ENCODE measurements at places on chromosomes 7 and 10.

DNA sequence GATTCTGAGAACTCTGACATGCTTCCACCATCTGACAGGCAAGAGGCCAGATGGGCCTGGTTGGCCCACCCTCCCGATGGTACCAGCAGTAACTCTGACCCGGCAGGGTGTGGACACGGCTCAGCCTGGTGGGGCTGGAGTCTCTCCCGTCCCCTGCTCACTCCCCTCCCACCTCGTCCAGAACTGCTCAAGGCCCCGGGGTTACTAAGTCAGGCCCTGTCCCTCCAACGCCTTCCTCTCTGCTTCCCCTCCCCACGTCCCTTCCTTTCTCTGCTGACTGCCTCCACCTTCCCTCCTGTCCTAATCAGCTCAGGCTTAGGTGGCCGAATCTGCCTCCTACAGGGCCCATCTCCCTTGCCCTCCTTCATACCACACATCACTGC is 12.5 kb downstream of the CALML5 start:
- no peak for DNase-seq

DNA sequence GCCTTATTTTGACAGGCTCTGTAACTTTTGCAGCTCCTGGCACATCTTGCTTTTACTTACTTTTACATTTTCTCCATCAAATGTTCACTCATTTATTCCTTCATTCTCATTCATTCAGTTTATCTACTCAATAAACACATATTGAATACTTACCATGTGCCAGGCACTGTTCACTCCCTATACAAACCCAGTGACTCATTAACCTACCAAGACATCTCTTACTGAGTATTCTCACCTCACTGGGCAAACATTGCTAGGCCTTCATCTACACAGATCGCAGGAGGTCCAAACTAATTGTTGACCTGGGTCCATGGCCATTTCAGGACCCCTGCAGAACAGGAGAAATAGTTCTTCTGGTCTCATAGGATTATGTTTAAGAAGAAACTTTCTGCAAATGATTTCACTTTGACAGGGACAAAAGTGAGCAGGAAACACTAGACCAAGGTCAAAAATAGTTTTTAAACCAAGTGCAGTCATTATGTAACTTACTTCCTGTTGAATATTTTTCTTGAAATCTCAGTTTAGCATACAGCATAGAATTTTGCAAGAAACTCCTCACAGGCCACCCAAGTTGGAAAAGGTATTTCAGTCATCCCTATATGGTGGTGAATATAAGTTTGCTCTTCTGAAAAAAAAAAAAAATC is 17.6 kb downstream of the SLC26A4 start:
- DNase-seq: no peak

DNA sequence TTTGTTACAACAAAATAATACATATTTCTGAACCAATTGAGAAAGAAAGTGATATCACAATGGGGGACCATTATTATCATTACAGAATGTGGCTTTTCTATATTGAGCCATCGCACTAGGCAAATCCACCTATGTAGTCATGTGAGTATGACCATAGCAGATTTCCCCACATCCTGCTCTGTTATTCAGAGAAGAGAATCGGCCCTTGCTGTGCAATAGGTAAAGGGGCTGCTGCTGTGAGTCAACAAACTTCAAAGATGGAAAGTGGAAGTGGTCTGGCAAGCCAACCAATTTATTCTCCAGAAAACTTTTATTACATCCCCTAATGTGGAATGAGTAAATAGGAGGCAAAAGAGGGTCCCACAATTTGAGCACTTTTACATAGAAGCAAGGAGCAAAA is 573.4 kb downstream of the ETV1 start:
- DNase-seq: no peak

DNA sequence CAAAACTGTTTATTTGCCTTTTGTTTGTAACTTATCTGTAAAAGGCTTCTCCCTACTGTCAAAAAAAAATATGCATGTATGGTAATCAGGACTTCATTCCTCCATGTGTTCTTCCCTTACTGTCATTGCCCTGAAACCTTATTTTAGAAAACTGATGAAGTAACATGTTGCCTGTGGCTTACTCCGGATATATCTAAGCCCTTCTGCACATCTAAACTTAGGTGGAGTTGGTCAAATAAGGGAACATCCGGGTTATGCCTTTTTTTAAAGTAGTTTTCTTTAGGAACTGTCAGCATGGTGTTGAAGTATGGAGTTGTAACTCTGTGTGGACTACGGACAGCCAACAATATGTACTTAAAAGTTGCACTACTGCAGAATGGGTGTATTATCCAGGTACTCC is 6.2 kb downstream of the SAR1A start:
- peak; percentile 96 for DNase-seq

GRCh38 chr10:71606257-71607081 is 113.1 kb downstream of the C10orf105 start:
- DNase-seq: no peak

- DNase-seq: no peak
These were observed 357.2 kb downstream of the LRMDA start for GRCh38 chr10:75788394-75789205.

DNA sequence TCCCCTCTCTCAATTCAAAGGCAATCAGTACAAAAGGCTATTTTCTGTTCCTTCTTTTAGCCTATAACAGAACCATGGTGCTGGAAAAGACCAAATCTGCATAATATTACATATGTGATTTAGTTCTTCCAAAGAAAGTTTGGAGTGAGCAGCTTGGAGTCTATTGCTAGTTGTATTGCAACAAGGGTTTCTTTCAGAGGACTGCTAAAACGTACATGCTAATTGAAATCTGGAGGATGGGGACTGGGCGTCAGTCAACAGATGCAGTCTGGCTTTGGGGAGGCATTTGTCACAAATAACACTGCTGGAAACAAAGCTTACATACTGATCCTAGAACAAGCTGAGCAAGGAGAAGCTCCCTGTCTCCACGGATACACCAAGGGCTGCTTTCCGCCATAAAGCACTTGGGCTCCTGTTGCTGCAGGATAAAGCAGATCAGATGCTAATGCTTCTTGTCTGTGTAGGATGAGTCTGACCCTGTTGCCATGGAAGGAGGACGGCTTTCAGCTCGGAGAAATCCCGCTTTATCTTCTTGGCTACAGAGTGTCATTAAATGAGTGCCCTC is 883.5 kb downstream of the SORCS1 start:
- no peak for DNase-seq

- no peak for DNase-seq
These were observed 47.7 kb upstream of the PLEKHA1 start for GRCh38 chr10:122326806-122327205.

DNA sequence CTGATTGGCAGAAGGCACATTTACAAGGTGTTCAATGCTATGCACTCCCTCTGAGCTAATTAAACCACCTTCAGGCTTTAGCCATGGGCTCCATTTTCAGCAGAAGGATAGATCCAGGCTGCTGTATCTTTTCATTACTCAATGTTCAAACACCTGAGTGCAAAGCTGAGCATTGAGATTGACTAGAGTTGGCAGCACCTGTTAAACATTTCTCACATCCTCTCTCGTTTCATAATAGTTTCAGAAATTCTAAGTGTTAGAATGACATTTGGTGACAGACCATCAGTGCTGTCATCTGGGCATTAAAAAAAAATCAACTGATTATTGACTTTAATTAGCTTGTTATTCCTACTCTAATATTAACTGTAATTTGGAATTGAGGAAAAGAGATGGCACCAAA is 187.1 kb upstream of the SEMA3E start:
- DNase-seq: no peak

DNA sequence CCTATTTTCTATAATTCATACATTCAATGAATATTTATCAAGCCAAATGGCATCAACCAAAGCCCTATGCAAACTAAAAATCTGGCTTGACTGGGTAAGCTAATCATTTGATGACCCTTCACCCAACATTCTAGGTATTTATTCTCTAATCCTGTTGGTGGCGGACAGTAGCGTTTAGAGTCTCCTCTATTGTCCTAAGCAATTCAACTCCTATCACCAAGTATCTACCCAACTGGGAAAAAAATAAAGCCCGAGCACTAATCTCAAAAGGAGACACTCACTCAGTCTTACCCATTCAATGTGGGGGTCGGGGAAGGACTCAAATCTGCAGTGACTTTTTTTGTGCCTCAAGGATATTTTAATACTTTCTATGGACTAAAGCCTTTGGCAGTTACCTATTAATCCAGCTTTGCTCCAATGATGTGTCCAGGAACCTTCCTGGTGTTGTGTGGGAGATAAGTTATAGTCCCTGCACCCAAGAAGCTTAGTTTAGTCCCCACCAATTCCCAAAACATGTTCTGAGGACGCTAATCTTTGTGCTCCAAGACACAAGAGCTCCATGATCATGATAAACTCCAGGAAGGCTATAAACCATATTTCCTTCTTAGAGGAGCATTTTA is 30.6 kb downstream of the DNMBP start:
- DNase-seq: no peak

GRCh38 chr10:6695519-6695918 is 115.4 kb upstream of the PRKCQ start:
- DNase-seq: no peak

GRCh38 chr10:4645836-4646235 is 180.2 kb upstream of the AKR1E2 start:
- no peak for DNase-seq

- DNase-seq: no peak
These were observed 41.6 kb upstream of the VWC2 start for GRCh38 chr7:49731836-49732235.

DNA sequence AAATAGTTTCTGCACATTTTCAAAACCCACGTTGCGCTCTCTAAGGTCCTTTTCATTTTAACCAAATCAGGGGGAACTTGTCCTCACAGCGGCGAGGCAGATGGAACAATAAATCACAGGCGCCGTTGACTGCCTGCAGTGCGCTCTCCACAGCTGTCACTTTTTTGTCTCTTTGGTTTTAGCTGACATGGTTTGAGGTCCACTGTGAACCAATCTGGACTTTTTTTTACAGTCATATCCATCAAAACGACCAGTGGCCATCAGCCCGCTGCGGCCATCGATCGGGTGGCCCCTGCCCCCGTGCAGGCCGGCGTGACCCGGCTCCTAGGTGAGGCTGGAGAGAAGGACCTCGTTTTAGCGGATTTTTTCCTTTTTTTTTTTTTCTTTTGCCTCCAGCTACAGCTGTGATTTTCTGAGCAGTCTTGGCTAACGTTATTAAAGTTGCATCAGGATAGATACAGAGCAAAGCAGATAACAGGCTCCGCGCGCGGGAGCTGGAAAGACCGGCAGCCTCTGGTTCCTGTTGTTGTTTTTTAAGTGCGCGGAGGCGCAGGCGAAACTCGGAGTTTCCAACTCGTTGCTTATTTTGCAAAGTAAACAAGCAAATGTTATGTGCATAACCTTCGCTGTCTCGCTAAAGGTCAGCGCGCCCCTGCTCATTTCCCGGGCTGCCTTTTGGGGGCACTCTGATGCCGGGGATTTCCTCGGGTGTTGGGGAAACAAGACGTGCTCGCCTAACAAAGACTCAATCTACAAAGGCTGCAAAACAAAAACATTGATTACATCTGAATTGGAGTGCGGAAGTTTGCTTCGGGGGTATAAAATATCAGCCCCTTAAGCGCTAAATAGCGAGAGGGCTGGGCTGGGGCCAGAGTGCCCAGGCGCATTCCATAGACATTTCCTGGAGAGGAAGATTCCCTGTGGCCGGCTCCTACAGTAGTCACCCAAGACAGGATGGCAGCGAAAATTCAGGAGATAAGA is 414.8 kb upstream of the MKI67 start:
- no peak for DNase-seq

GRCh38 chr10:104256335-104256961 is 1.8 kb downstream of the GSTO1 start:
- no peak for DNase-seq

DNA sequence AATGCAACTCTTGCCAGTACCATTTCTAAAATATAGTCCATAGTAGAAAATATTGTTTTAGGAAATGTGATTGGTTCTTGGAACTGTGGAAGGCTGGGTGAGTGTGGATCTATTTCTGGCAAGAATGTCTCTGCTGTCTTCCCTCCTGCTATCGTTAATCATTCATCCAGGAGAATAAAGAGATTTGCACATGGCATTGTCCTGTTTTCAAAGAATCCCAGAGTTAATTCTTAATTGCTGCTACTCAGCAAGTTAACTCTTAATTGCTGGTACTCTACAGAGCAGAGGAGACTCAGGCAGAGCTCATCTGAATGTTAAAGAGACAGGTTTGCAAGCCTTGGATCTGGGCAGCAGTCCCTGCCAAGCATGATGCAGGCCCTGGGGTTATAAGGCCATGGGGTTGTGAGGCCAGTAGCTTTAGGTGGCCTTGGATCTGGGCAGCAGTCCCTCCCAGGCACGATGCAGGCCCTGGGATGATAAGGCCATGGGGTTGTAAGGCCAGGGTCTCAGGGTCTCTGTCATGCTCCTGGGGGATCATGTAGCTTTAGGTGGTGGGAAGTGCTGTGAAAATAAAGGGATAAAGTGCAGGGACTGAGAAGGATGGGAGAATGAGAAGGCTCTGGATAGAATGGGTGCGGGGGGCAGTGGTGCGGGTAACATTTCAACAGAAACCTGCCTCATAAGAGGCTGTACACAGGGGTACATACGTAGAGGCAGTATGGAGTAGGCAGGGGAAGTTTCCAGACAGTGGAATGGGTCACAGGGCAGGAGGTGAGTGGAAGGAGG is 162.3 kb downstream of the SVIL start:
- DNase-seq: no peak

DNA sequence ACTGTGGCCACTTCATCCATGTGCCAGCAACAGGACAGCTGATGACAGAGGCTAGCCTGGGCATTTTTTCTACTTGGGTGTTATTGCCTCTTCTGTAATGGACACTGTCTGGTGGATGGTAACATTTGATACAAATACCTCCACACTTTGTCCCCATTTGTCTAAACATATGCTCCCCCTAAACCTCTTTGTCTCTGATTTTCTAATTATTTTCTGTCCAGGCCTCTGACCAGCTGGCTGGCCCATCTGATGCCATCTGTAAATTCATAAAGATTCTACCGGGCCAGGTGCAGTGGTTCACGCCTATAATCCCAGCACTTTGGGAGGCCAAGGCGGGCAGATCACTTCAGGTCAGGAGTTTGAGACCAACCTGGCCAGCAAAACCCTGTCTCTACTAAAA is 84.7 kb upstream of the IFRD1 start:
- DNase-seq: no peak

GRCh38 chr10:124589491-124590041 is 127.9 kb downstream of the LHPP start:
- no peak for DNase-seq

- no peak for DNase-seq
These were observed 57.6 kb downstream of the GTF2IRD1 start for GRCh38 chr7:74511345-74511744.

GRCh38 chr7:1029637-1030443 is 14.5 kb upstream of the GPR146 start:
- DNase-seq: peak; percentile 58

DNA sequence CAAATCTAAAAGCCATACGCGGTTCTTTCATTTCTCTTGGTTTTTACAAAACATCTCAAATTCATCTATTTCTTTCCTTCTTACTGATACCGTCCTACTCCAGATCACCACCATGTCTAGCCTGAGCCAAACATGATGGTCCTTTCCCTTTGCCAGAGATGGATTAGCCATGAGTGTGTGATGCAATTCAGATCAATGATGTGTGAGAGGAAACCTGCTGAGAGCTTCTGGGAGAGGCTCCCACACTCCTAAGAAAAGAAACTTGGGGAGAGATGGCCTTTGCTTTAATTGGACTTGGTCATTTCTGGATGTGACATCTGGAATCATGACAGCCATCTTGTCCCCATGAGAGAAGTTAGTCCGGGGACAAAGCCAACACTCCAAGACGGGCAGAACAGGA is 367.2 kb downstream of the FGFR2 start:
- no peak for DNase-seq
